SK-N-SH treated with all-trans-retinoic acid at 6 μM for 48 hours (cell line): ENCODE measurements at places on chromosomes 6 and 20.

- ATAC-seq = peak; percentile 67
Measured at GRCh38 chr20:21505161-21505809, 8.6 kb downstream of the NKX2-2 start.

GRCh38 chr6:62999796-63000195 lies 211.5 kb upstream of the FKBP1C start:
- no peak for ATAC-seq

DNA sequence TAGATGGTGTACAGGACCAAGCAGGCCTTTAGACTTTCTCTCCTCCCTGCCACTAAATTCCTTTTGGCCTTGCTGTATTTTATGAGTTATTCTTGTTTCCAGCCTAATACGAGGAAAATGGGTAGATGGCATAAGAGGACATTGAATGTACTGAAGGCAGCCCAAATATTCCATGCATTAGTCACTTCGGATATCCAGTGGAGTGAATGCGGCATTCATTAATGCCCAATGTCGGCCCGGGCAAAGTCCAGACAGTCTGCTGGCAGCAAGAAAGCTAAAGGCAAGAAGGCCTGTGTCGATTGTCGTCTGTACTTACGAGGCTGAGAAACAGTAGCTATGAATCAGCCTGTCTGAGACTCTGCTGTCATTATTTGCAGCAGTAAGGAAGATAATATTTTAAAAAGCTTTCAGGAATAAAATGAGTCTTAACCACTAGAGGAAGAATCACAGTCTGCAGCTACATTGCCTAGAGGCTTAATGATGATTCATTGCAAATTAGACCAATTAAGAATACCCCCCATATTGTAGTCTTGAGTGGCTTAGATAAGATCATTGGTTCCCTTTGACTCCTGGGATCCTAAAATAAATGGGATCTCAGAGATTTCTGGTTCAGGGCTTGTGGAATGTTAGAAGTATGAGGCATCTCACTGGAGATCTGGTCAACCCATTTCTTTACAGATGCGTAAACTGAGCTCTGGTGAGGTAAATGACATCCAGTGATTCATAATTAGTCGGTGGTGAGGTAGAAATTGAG lies 534.1 kb upstream of the JAG1 start:
- ATAC-seq = peak; percentile 88

- no peak for ATAC-seq
Measured at GRCh38 chr6:134795691-134796090, 154.2 kb downstream of the ALDH8A1 start.
